Aortic smooth muscle cell (primary cell): ENCODE measurements at places on chromosomes 7 and 10. TPM values are rescaled to one million over a fixed set of nuclear protein-coding genes. Genes with fewer than 3 reads are reported as not detected.

Gene ZEB1
- 93.0 and 167 TPM in 2 replicates for total RNA-seq

Gene ITGB8
- total RNA-seq, result 5.7 and 10.1 TPM in 2 replicates

Gene HOXA7
- not detected in 2 replicates for total RNA-seq

Gene ZRANB1
- 25.5 and 29.0 TPM in 2 replicates for total RNA-seq

Gene MRPS33
- 34.5 and 45.0 TPM in 2 replicates for total RNA-seq

Gene NKX1-2
- not detected in 2 replicates for total RNA-seq

Gene DRGX
- total RNA-seq, result not detected in 2 replicates

Gene GIMAP1
- total RNA-seq, result 0.25 and 0.26 TPM in 2 replicates
